ENCODE measurements at places on chromosomes 1 and 21.
A peak's percentile ranks its signal among the peaks of the same experiment; 100 is the strongest.

DNA sequence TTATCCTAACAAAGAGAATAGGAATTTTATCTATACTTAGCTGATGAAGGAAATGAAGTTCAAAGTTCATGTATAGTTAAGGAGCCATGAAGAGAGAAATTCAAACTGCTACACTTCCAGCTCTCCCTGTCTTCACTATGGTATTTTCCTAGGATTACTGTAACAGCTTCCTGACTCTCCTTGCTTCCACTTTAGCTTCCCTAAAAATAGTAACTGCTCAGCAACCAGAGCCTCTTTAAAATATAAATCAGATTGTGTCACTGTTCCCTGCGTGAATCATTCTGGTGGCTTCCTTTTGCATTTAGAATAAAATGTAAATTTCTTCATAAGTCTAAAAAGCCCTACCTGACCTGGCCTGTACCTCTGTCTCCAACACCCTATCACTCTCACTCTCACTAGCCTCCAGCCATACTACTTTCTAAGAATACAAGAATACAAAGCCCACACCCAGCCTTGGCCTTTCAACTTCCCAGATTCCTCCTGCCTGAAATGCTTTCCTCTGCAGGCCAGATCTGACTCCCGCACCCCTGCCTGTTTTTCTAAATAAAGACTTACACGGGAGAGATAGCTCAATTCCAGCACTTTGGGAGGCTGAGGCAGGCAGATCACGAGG lies 30.5 kb downstream of the OR10J1 start:
- no peak for DNase-seq

- DNase-seq = no peak
These were observed 91.1 kb downstream of the USP25 start for GRCh38 chr21:15820852-15821379.

DNA sequence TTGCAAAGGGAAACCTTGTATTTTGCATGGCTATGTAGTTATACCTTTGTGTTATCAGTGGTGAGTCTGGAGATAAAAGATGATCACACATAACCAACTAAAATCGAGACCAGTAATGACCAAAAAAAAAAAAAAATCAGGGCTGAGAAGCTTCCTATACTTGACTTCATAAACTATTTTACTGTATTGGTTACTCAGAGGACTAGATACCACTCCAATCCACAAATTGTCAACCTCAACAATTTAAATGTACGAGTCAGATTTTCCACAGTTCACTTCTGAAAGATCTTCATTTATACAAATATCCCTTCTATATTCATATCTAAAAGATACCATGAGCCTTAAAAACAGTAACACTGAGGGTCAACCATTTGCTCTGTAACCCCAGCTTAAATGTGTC lies 71.7 kb downstream of the NRIP1 start:
- no peak for DNase-seq

DNA sequence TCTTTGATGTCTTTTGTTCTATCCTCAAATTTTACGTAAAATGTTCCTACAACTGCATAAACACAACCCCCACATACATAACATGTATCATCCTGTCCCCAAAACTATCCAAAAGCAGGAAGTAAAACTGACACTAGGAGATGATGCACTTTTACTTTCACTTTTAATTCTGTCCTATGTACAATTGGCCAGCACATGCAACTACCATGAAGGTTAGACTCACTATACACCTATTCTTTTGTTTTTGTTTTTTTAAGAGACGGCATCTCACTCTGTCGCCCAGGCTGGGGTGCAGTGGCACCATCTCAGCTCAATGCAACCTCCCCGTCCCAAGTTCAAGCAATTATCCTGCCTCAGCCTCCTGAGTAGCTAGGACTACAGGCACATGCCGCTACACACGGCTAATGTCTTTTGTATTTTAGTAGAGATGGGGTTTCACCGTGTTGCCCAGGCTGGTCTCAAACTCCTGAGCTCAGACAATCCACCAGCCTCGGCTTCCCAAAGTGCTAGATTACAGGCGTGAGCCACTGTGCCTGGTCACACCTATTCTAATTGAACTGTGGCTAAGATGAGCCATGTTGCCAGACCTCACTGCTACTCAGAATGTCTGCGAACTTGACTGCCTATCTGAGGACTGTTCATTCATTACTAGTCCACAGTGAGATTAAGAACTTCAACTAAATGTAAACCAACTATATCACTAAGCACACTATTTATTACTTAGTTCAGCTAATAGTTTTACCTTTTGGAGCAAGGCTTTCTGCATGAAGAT lies 48.0 kb downstream of the TOR3A start:
- DNase-seq = no peak

DNA sequence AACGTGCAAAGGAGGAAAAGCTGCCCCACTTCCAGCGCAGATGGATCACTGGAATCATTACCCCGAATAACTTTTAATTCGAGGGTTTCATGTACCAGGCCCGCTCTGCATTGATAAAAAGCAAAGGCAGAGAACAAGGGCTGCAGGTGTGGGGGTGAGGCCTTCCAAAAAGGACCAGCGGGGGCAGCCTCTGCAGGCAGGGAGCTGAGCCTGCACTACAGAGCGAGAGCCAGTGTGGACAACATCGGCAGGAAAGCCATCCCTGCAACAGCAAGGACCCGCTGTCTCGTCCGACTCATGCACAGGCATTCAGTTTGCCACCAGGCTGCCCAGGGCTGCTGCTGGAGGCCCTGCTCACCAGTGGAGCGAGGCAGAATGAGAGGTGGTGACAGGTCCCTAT lies 27.1 kb upstream of the AJAP1 start:
- DNase-seq = no peak

GRCh38 chr1:207502726-207503125 lies 6.8 kb downstream of the CR1 start:
- DNase-seq = no peak

GRCh38 chr1:231991231-231991630 lies 364.6 kb downstream of the DISC1 start:
- no peak for DNase-seq

GRCh38 chr1:59013276-59013927 lies 229.6 kb upstream of the JUN start:
- DNase-seq = no peak

DNA sequence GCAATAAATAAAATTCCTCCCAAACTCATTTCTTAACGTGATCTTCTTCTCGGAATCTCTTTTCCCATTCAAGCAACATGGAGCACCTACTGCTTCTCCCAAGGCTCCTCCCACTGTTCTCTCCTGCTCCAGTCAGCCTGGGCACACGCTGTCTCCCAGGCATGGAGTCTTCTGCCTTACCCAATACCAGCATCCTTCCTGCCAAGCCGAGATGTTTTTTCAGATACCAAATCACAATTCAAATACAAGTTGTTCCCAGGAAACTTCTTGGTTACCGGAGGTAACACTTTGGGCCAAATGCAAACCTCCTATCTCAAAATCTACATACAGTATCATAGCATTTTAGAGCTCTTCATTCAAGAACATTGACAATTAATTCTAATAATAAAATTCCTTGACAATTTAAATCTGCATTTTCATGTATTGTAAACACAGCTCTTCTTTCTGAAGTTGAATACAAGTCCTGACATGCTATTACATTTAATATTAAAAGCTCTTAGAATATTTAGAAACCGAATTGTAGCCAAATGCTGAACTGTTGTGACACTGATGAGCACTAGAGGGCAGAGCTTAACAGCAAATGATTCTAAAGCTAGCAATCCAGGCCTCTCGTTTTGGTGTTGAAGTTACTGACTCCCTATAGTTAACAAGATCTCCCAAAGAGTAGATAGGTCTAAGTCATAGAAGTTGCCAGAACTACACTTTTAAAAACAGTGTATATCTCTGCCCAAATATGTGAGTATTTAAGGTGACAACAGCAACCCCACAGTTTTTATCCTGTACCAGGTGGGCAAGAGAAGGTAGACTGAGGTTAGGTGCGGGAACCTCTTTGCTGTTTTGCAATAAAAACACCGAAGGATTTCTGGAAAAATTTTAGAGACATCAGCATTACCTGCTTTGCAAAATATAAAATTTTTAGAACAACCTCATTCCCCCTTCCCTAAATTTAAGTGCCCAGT lies 52.3 kb downstream of the BCAR3 start:
- no peak for DNase-seq

DNA sequence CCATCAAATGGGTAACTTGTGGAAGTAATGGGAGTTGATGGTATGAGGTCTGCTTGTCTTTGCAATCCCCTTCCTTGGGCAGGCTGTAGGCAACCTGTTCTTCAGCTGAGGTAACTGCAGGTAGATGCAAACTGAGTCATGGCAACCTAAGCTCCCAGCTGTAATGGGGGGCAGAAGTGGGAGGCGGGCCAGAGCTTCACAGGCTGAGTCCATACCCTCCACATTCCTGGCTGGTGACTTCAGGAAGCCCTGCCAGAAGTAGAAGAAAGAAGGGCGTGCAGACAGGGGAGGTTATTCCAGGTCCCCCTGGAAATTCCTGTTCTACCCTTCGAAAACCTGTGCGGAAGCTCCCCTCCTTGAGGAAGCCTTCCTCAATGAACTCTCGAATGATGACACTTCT lies 44.9 kb downstream of the ARHGEF11 start:
- no peak for DNase-seq

DNA sequence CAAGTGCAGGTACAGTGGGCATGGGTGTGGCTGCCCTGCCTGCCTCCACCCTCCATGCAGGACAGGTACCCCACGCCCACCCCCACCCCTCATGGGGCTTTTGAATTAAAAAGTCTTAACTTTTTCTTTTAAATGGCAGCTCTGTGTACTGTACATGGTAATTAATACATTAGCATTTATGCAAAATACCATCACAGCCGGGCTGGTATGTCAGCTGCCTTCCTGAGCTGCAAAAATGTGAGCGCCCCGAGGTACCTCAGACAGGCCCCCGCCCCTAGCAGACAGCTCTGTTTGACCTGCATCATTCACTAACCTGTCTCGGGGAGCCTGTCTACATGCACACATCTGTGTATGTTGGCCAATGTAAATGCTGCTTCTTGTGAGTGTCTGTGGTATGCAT lies 42.2 kb upstream of the POU3F1 start:
- no peak for DNase-seq

- DNase-seq = no peak
These were observed 205.8 kb downstream of the TNR start for GRCh38 chr1:175537571-175537970.

DNA sequence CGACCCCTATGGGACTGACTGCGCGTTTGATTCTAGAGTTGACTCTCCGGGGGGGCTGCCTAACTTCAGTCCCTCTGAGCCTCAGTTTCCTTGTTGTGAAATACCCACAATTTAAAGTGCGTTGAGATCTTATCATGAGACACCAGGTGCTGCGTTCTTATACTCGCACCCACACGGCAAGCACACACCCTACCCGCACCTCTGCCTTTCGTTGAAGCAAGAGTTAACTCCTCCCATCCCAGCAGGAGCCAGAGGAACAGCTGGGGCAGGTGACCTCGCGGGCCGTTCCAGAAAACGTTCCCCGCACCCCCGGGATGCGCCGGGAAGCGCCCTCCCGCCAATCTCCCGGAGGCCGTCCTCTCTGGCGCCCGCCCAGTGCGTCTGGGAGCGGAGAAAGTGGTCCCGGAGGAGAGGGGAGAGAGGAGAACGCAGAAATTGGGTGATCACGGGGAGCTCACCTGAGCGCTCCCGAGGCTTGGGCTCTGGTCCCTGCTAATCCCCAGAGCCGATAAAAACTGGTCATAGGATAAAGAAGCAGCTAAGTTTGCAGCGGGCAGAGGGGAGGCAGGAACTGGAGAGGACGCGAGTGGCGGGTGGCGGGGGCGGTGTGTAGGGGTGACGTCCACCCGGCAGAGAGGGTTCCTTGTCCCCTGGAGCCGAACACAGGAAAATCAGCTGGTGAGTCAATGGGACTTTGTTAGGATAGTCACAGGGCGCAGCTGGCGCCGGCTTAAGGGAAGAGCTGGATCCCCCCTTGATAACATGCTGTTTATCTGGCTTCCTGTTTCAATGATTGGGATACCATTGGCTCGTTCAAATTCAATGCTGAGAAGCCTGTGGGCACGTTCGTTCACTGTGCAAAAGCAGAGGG lies 869 bp downstream of the NAV1 start:
- DNase-seq = no peak

GRCh38 chr1:232891656-232892317 lies 58.6 kb upstream of the NTPCR start:
- no peak for DNase-seq

GRCh38 chr1:41905093-41905675 lies 13.5 kb downstream of the HIVEP3 start:
- DNase-seq = no peak

- DNase-seq = no peak
These were observed 147.8 kb upstream of the MAGI3 start for GRCh38 chr1:113242481-113242880.

- no peak for DNase-seq
These were observed 125.3 kb upstream of the NGF start for GRCh38 chr1:115463347-115463746.

GRCh38 chr1:193448682-193449461 lies 262.5 kb upstream of the B3GALT2 start:
- no peak for DNase-seq

- peak; percentile 66 for DNase-seq
These were observed 3.4 kb upstream of the ECE1 start for GRCh38 chr1:21293537-21294265.

- DNase-seq = no peak
These were observed 9.4 kb downstream of the SELENON start for GRCh38 chr1:25809283-25809926.

DNA sequence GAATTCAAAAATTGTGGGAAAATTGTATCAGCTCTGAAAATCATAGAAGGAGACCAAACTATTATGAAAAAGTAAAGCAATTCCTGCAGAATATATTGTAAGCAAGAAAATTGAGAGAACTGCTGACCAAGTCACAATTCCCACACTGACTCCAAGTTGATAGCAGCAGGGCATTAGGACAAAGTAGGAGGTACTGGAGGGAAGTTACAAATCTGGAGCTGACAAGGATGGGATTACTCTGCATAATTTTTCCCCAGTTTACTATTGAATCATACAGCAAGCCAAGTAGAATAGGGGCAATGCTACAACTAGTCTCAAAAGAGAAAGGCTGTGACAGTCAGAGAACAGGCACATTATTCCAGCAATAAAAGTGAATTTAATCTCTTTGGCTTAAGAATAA lies 161.3 kb upstream of the USP25 start:
- DNase-seq = no peak

GRCh38 chr1:201774224-201774982 lies 54.6 kb upstream of the IPO9 start:
- no peak for DNase-seq

- no peak for DNase-seq
These were observed 7.4 kb downstream of the MEF2D start for GRCh38 chr1:156493154-156493631.

- no peak for DNase-seq
These were observed 232.8 kb upstream of the PTBP2 start for GRCh38 chr1:96488777-96489176.

- DNase-seq = no peak
These were observed 1.2 kb downstream of the PPT1 start for GRCh38 chr1:40095806-40096205.

DNA sequence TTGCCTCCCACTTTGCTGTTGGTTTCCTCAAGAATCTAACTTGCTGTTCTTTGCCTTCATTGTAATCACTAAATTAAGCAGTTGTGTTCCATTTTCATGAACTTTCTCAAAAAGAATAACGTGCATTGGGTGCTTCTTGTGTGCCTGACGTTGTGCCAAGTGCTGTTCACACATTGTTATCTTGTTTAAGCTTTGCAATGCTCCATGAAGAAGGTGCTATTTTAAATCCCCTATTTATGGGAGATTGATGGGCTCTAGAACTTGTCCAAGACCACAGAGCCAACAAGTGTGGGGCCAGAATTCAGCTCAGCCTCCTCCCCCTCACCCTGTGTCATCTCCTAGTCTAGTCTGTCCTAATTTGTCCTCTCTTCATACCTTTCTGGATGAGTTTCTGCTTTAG lies 199.8 kb downstream of the C1orf94 start:
- no peak for DNase-seq
